ENCODE measurements at places on chromosomes 1 and 21.

GRCh38 chr1:226496453-226497015, 52.0 kb upstream of the STUM start:
- no peak for DNase-seq

- DNase-seq: peak; percentile 51
Measured at GRCh38 chr1:16900751-16901150, 5.0 kb downstream of the RNU1-2 start.

- no peak for DNase-seq
Measured at GRCh38 chr1:40303051-40303771, 13.9 kb downstream of the COL9A2 start.

- DNase-seq: no peak
Measured at GRCh38 chr1:220697326-220697725, 7.2 kb downstream of the C1orf115 start.

DNA sequence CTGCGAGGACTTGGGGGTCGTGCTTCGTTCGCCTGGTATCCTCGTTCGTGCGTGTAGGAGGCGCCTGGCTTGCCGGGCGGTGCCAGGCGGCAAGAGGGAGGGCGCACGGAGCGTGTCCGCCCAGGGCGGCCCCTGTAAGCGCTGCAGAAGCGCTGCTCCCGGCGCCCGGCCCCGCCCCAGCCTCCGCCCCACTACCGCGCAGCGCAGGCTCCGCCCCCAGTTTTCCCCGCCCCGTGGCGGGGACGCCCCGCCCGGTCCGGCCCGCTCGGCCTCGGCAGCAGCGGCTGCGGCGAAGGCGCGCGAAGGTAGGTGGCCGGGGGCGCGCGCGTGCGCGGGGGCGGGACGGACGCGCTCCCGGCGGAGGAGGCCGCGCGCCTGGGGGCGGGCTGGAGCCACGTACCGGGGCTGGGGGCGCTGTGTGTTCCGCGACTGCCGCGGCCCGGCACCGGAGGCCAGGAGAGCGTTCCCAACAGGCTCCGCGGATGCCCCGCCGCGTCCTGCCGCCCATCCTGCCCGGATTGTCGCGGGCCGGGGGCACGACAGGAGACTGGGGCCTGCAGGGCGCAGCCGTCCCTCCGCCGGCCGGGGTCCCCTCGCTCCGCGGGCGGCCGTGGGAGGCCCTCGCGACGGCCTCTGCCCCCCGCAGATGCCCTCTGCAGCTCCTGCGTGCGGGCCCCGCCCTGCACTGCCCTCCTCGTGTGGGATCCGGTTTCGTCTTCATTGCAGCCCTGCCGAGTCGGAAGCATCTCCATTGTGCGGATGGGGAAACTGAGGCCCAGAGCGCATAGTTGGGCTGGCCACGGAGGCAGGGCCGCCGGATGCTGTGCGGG, 7.7 kb upstream of the CROCC start:
- peak; percentile 95 for DNase-seq

DNA sequence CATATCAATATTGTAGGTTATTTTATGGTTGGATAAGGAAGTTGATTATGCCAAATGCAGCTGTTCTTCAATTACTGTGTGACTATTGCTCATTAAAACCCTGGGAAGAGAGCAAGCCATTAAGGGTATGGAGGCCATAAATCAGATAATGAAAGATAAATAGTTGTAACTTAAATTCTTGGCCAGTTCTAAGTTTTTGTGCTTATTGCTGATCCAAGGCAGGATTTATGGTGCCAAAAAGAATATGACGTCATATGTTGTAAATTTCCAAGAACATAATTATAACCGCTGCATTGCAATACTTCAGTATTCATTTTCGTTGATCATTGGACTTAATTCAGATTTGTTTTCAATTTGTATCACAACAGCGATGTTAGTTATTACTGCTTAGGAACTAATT, 211.6 kb downstream of the LRRC40 start:
- DNase-seq: no peak

DNA sequence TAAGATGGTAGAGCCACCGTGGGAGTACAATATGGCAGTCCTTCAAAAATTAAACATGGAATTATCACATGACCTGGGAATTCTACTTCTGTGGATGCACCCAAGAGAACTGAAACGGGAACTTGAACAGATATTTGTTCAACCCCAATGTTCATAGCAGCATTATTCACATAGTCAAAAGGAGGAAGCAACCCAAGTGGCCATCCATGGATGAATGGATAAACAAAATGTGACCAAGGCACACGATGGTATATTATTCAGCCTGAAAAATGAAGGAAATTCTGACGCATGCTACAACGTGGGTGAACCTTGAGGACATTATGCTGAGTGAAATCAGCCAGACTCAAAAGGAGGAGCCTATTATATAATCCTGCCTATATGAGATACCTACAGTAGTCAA, 22.8 kb upstream of the LAPTM5 start:
- DNase-seq: no peak

- DNase-seq: no peak
Measured at GRCh38 chr1:223358826-223359225, 5.2 kb downstream of the SUSD4 start.

GRCh38 chr1:221698579-221699349, 43.1 kb downstream of the DUSP10 start:
- DNase-seq: no peak

GRCh38 chr1:212678456-212679410, 20.9 kb downstream of the BATF3 start:
- no peak for DNase-seq

GRCh38 chr1:215489771-215490565, 77.1 kb upstream of the KCTD3 start:
- DNase-seq: no peak

GRCh38 chr1:113390871-113391648, 745 bp downstream of the MAGI3 start:
- peak; percentile 69 for DNase-seq

DNA sequence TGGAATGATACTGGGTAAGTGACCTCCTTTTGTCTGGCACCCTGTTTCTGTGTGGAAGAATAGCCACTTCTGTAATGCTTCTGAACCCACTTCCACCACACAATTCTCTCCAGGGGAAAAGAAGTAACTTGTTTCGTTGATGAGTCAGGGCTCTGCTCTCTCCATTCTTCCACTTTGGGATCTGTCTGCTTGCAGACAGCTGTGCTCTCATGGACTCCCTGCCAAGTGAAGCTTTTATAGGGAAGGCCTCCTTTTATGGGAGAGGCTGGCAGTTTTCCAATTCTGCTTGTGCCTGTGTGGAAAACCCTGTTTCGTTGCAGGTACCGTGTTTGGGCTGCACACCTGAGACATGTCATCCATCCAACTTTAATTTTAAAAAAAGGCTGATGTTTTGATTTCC, 130.7 kb downstream of the GIPC2 start:
- DNase-seq: no peak

GRCh38 chr1:25425098-25426085, 4.8 kb upstream of the RHCE start:
- peak; percentile 63 for DNase-seq

GRCh38 chr1:107339775-107340174, 198.9 kb downstream of the NTNG1 start:
- no peak for DNase-seq

DNA sequence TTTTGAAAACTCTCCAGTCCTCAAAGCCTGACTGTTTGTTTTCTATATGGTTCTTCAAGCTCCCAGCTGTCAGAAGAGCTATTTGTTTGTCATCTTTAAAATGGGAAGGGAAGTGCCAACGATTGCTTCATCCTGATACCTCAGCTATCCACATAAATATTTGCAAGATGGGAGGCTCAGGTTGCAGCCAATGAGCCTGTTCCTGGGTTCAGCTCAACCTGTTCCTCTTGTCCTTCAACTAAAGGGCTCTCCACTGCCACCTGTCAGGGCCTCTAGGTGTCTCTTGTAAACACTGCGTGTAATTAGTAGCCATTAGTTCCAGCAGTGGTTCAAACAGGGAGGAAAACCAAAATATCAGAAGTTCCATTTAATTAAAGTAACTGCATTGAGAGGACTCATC, 445.1 kb downstream of the AJAP1 start:
- DNase-seq: no peak

- no peak for DNase-seq
Measured at GRCh38 chr1:227994632-227995300, 12.0 kb upstream of the WNT3A start.

DNA sequence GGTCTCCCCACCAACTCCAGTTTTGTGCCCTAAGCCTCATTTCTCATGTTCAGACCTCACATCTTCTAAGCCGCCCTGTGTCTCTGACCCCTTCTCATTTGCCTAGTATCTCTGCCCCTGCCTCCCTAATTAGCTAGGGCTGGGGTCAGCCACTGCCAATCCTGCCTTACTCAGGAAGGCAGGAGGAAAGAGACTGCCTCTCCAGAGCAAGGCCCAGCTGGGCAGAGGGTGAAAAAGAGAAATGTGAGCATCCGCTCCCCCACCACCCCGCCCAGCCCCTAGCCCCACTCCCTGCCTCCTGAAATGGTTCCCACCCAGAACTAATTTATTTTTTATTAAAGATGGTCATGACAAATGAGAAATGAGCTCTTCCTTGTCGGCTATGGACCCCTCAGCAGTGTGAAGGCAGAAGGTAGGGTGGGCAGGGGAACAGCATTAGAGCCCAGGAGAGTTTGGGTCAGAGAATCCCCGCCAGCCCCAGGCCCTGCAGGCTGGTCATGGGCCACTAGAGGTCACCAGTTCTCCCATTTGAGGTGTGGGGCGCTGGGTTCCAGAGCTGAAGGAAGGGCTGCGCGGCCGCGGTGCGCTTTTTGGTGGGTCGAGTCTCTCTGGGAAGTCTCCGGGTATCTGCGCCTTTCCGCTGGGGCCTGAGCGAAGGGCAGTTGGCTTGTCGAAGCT, 11.5 kb downstream of the ADAMTSL4 start:
- DNase-seq: peak; percentile 91

DNA sequence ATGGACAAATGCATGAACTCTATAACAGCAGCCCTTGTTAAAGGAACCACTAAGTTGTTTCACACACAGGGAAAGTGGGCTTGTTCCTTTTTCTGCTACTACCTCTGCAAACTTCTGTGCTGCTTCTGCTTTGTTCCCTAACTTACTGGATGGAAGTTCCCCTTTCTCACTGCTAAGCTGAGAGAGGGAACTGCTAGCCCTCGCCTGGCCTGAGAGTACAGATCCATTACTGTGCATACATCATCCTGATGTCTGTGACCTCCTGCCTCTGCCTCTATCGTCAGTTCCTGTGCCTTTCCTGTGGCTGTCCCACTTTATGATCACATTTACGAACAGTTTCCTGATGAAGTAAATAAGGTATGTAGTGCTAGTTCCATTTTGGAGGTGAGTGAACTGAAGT, 3.5 kb downstream of the GNAT2 start:
- no peak for DNase-seq

GRCh38 chr1:232943679-232944252, 6.6 kb upstream of the NTPCR start:
- no peak for DNase-seq

DNA sequence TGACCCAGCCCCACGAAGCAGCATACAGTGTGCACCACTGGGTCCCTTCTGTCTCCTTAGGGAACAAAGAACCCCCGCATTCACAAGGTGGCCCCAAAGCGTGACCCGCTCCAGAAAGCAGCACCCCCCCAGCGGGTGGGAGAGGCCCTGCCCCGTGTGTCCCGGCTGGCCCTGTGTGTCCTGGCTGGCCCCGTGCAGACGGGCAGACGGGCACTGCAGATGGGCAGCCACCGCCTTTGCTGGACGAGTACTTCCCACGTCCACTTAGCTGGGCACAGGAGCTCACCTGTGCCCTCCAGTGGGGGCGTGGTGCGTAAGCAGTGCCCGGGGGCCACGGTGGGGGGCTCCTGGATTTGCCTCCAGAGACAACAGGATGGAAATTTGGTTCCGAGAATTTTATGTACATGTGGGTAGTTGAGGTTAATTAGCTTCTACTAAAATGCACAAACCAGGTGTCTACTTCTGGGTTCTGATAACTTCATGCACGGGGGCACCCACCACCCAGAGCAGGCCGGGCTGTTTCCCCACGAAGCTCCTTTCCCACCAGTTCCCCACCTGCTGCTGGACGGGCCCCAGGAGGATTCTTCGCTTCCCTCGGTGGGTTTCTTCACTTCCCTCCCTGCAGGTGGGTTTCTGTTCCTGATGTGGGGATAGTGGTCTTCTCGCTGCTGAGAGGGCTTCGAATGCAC, 33.2 kb upstream of the SLC19A1 start:
- no peak for DNase-seq

DNA sequence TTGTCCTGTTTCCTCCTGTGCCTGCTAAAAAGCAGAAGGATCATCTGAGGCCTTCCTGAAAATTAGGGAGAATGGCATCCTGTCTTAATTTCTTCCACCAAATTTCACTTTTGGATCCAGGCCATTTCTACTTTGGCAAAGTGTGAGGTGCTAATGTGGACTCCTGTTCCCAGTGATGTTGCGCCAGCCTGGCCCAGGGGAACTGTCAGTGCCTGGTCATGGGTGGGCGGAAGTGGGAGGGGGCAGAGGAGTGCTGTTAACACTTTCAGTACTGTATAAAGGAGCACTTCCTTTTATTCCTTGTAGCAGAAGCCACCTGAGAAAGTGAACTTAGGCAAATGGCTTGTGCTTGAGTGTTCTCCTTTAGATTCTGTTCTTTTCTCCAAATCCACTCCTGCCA, 19.9 kb downstream of the ELAPOR1 start:
- DNase-seq: no peak

DNA sequence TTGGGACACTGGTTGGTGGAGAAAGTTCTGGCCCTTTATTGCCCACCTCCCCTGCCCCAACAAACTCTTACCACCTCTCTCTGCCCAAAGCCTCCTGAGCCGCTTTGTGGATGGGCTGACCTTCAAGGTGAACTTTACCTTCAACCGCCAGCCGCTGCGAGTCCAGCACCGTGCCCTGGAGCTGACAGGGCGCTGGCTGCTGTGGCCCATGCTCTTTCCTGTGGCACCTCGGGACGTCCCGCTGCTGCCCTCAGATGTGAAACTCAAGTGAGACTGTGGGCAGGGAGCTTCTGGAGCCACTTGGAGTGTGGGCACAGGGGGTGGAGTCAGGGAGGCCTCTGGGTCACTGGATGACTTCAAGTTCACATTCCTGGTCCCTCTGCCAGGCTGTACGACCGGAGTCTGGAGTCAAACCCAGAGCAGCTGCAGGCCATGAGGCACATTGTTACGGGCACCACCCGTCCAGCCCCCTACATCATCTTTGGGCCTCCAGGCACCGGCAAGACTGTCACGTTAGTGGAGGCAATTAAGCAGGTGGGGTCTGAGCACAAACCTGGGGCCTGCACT, 12.5 kb downstream of the RHOC start:
- DNase-seq: no peak

DNA sequence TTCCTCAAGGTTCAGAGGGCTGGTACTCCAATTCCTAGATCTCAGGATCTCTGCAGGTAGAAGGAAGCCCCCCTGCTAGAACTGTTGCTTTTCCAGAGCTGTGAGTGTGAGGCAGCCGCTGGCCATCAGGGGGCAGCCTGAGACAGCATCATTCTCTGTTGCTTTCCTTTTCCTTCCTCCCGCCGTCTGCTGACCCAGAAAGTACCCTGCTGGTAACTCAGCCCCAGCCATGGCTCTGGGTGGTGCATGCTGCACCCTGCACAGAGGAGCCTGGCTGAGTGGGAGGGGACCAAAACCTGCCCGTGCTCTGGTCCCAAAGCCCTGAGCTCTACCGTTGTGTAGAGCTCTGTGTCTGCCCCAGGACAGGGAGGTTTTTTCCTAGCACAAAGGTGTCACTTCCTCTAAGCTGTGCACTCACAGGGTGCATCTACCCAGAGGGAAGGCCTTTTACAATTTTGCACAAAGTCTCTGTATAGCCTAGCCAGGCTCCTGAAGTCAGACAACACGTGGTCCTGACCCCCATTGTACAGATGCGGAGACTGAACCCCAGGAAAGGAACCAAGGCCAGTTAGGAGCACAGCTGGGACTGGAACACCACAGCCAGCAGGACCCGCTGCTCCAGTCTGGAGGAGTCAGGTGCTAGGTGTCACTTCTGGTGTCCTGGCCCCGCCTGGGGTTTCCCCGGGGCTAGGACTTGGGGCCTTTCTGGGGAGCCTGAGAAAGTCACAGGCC, 5.6 kb upstream of the FAM131C start:
- peak; percentile 80 for DNase-seq

Measured in RKO (cell line).